Hematopoietic multipotent progenitor cell treated with erythropoietin and hydrocortisone succinate and interleukin-3 and kit ligand, for 15 days (in vitro differentiated cells): ENCODE measurements at places on chromosomes 6 and 20.

GRCh38 chr6:54096811-54097210, 14.4 kb upstream of the MLIP start:
- DNase-seq: no peak

DNA sequence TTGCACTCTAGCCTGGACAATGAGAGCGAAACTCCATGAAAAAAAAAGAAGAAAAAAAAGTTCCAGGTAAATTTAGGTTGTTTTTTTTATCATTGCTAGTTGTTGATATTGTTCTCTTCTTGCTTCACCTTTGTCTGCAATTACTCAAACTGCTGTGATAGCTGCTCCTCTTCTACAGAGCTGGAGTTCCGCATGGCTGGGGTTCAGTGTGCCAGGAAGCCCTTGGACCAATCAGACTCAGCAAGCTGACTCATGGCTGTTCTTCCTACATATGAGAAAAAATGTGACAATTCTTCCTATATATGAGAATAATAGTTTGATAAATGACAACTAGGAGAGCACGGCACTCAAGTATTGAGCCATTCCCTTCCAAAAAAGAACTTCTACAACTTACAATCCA, 28.4 kb downstream of the DPPA5 start:
- no peak for DNase-seq

- DNase-seq: no peak
These were observed 17.4 kb upstream of the PRDM13 start for GRCh38 chr6:99589290-99589672.

DNA sequence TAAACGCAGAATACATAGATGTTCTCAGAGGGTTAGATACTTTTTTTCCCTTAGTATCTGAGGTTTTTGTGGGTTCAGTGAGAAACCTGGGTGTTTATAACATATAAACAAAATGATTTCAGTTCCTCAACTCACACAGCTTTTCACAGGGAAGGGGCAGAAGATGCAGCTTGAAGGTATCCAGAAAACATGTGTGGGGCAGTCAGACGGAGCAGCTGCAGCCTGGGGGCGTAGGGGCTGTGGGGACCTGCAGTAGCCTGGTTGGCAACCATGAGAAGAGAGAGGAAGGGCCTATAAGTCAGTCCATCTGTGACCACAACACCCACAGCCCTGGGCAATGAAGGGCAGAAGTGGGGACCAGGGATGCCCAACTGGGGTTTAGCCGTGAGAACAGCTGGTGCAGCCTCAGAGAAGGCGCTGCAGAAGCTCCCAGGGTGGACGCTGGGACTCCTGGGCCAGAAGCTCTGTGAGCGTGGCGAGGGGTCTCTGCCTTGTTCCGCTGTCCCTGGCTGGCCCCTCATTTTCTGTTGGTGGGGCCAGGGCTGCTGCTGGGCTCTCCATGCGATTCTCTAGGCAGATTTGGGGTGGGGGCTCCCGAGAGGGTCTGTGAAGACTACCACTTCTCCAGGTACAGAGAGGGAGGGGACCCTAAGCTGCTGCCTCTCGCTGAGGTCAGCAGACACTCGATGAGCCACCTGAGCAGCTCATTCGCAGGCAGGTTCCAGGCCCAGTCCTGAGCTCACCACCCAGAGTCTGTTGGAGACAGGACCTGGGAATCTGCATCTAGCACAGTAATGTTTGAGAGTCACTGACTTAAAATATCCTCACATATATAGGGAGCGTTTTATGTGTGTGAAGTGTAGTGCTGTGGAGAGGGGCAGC, 181.2 kb downstream of the ZDHHC14 start:
- DNase-seq: no peak

- no peak for DNase-seq
These were observed 250.8 kb downstream of the LAMA2 start for GRCh38 chr6:129133770-129134192.
